ENCODE measurements at places on chromosomes 3 and 15.

DNA sequence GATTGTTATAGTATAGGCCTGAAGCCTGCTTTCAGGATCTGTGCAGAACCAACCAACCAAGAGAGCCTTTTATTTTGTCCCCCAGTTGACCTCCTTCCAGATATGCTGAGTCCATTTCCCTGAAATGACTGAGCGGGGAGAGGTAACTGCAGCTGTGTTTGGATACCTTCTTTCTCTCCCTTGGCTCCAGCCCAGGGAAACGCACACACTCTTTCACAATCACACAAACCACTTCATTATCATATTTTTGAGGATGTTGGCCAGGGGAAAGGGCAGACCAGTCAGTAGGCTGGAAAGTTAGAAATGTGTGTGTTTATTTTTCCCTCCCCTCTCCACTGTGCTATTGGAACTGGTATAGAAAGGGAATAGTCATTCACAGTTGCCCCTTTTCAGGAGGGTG lies 417.7 kb upstream of the TBL1XR1 start:
- DNase-seq, result no peak

DNA sequence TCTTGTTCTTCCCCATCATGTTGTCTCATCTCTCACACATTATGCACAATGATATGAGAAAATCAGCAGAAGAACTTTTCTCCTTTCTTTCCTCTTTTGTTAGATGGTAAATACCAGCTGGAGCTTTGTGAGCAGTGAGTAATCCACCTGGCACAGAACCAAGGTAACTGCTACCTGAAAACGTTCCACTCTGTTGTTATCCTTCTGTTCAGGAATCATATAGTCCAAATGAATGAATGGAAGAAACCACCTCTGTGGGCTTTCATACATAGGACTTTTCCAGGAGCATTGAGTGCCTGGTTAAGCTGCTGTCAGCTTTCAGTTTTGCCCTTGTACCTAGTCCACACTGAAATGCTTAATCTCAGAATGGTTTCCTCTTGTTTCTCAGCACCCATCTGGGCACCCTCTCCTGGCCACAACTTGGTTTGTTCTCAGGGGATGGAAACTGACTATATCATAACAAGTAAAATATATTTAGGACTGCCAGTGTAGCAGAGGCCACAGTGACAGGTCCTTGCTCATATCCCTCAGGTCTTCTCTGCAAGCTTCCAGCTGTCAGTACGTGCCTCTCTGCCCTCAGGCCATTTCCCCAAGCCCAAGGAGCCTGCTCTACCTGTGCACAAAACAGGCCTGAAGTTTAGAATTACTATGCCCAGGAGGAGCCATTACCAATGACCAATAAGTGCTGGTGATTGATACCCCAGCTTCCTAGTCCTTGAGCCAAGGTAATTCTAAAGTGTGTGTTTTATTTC lies 23.5 kb upstream of the SLC4A7 start:
- no peak for DNase-seq

DNA sequence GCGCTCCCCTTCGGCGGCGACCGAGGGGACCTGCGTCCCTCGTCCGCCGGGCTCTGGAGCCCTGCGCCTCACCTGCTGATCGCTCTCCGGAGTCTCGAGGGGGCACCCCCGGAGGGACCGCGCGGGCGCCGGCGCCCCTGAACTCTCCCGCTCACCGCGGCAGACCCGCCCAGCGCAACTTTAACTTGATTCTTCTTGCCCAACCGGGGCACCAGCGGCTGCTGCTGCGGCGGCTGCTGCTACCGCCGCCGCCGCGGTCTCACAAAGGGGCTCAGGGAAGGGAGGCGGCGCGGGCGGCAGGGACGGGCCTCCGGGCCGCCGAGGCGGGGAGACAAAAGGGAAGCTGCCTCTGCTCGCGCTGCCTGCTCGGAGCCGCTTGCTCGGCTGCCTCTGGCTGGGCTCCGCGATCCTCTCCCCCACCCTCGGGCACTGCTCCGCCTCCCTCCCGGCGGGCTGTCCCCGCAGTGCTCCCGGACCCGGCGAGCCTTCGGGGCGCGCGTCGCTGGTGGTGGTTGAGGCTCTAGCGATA lies at the start of gene PPM1L:
Gene PPM1L (plus strand): TSS at position 456 of the 529 bp plus-strand sequence.
- peak; percentile 40 for DNase-seq

DNA sequence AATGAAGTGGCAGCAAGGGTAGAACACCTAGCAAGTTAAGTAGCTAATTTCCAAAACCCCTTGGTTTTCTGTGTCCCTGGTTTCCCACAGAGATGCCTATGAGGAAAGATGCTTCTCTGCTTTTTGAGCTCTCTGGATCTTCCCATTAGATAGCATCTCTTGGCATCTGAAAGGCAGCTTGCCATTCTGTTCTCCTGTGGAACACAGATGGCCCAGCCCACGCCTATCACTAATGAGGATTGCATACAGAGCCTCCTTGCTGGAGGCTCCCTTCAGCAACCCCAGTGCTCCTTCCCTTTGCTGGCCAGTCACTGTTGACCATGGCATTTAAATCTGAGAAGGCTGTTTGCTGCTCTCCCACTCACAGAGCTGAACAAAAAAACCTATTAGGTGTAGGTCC lies 34.4 kb upstream of the ETV5 start:
- DNase-seq, result no peak

DNA sequence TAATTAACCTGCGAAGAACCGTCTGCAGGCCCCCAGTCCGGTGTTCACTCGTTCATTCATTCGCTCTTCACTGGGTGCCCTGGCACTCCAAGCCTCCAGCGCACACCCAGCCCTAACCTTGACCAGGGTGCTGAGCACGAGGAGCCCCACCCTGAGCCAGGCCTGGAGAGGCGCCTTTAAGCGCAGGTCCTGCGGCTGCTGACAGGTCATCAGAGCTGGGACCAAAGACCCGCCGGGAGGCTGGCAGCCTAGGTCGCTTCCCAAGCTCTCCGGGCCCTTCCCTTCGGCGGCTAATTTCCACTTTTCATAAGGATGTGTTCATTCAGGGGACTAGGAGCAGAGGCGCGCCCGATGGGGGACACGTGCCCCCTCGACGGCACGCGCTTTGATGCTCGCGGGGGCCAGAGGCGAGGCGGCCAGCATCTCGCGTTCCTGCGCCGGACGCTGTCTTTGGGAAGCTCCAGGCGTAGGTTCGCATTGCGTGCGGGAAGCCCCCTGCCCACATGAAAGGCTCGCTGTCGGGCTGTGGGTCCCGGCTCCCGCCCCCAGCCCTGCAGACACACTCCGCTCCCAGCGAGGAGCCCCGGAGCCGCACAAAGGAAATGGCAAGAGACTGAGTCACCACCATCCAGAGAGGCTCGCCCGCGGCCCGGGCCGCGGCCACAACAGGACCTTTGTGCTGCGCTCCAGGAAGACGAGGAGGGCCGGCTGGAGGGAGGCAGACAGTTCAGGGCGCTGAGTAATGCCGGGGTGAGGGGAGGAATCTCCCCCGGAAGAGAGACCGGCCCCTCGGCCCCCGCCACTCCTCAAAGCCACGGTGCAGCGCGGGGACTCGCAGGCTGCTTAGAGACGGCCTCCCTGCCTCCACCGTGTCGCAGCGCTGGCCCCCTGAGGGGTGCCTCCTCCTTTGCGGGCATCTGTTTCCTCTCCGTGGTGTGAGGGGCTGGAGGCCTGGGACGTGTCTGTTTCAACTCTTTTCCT lies 266.4 kb upstream of the HES1 start:
- DNase-seq, result no peak

Measured in activated naive CD4-positive, alpha-beta T cell (primary cell).